Colonic mucosa (tissue), 4 donors: ENCODE measurements at places on chromosomes 2 and 18. TPM values are rescaled to one million over a fixed set of nuclear protein-coding genes. Genes with fewer than 3 reads are reported as not detected.
A peak's percentile ranks its signal among the peaks of the same experiment; 100 is the strongest.

DNA sequence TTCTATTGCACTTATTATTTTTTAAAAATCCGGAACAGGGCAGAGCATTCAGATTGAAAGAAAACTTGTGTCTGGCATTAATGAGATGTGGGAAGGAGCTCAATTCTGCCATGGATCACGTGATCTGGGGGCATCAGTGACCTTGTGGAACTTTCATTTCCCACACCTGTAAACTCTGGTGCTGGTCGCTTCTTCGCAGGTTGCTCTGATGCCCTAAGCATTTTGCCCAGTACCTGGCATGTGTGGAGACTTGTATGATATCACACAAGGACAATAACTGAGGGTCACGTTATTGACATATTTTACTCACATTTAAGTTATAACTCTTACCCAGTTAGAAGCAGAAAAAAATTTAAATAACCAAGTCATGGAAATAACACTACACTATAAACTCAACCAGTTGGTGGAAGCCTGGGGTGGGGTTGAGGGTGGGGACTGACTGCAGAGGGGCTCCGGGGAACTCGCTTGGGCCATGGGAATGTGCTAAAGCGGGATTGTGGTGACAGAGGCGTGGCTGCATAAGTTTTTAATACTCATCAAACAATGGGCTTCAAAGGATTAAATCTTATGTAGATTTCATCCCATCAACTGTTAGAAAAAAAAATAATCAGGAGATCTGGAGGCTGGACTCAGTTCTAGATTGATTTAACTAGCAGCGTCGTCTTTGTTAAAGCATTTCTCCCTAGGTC, 36.5 kb downstream of the ST3GAL5 start:
- DNase-seq: no peak

DNA sequence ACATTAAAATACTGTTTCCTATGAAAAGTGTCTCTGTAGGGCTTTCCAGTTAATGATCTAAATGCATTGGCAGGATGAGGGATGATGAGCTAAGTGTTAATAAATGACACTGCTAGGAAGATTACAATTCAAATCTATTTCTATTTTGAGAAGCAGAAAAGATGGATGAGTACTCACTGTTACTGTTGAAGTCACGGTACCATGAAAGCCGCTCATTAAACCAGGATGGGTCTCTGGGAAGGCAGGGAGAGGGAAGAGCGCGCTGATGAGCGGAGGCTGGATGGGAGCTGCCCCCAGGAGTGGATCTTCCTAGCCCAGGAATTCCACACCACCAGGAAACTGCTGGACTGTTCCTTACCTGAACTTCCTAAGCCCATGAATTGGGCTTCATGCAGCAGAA, 27.1 kb upstream of the TXNDC2 start:
- DNase-seq: no peak

DNA sequence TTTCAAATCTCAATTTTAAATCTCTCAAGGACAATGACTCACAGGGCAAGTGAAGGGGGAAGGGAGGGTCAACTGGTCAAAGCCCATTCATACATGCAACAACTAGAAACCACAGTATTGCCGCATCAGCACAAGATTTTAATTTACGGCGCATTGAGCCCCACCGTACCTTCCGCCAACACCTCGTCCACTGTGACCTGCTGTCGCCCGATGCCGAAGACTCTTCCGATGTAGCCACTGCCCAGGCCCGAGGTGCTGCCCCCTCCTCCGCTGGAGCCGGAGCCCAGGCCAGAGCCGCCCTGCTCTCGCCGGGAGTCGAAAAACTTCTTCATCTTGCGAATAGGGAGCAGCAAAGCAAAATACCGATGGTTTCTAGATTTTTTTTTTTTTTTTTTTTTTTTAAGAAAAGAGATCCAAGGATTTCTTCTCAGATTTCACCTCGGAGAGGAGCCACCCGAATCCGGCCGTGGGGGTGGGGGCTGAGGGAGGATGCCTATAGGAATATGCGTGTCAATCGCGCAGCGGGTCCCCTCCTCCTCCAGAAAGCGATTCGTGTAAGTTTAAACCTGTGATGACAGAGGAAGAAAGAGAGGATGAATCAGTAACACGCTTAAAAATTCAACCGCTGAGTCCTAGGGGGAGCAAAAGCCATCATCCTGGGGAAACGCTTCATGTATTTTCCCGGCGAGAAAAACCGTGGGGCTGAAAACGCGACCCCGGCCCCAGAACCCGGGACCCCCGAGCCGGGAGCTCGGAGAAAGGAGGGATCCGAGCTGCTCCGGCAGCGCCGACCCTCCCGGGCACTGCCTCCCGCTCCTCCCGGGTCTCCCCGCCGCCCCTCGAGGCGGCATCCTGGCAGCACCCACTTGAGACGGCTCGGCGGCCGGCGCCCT, 584 bp downstream of the AAK1 start:
- DNase-seq: peak; percentile 65

GRCh38 chr2:140683658-140684057, 1447.2 kb downstream of the LRP1B start:
- DNase-seq: no peak

DNA sequence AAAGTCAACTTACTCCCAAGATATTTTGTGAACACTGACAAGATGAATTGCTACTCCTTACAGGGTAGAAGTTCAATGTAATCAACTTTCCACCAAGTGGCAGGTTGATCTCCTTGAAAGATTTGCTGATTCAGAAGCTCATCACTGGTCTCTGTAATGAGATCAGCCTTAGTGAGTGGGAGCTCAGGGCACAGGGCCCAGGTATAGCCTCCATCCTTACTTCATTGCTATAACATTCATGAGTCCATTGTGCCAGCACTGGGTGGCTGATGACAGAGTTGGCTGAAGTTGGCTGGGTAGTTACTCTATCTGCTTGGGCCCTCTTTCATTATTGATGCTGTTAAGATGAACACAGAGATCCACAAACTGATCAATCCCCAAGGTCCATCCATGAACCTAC, 379.0 kb downstream of the IRS1 start:
- no peak for DNase-seq

- no peak for DNase-seq
Observed at GRCh38 chr18:7789856-7790552, 222.9 kb downstream of the PTPRM start.

DNA sequence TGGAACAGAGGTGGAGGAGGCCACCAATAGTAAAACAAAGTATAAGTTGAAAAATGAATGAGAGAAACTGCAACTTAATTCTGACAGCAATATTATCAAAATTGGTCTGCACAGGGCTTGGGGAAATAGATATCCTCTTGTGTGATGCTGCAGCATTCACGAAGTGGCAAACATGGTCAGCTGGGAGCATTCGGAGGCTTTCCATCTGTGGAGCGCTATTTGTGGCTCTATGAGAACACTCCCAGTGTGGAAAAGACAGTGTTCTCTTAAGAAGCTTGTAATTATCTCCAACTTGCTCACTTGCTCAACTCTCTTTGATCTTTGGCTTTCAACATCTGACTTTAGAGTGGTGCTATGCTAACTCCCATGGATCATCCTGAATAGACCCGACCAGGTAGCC, 3.1 kb upstream of the FLACC1 start:
- no peak for DNase-seq

DNA sequence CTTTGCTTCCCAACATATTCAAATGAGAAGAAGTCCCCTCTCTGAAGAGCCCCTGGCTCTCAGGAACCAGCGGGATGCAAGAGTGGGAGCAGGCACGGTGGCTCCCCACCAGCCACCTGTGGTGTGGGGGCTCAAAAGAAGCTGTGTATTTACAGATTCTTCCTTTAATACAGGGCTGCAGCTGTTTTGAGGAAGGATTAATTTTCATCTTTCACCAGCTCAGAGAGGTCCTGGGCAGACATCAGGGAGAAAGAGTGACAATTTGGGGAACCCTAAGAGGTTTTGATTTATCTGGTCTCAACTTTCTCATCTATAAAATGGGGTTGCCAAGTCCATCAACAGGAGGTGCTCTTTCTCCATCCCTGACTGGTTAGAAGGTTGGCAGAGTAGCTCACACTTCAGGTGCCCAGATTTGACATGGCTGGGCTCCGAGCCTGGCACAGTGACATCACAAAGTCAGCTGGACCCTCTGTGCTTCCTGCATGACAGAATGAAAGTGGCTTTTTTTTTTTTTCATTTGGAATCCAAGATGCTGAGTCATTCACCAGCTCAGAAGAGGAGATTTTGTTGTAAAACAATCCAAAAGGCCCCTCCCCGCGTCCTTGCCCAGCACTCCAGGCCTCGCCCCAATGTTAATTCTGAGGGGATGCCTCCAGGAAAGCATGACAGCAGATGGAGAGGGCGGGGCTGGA, 15.5 kb upstream of the SIX2 start:
- peak; percentile 32 for DNase-seq

GRCh38 chr2:98952966-98953365, 16.9 kb upstream of the CRACDL start:
- DNase-seq: no peak

DNA sequence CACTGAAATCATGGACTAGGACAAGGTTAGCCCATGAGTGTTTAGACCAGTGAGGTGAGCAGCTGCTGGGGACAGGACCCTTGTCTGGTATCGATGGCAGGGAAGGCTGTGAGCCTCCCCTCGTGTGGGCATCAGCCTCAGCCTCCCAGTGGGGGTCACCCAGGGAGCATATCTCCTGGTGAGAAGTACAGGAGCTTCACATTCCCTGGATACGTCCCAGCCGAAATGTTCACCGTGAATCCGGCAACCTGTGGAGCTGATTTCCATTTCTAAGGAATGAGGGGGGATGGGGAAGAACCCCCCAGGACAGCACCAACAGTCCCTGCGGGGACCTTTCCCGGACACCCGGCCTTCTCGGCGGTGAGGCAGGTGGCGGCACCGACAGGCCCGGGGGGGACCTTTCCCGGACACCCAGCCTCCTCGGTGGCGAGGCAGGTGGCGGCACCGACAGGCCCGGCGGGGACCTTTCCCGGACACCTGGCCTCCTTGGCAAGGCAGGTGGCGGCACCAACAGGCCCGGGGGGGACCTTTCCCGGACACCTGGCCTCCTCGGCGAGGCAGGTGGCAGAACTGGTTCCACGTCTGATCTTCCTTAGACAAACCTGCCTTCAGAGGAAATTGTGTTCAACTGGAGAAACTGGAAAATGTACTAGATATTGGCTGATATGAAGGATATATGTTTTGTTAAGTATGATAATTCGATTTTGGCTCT, 21.2 kb downstream of the RTP5 start:
- no peak for DNase-seq

DNA sequence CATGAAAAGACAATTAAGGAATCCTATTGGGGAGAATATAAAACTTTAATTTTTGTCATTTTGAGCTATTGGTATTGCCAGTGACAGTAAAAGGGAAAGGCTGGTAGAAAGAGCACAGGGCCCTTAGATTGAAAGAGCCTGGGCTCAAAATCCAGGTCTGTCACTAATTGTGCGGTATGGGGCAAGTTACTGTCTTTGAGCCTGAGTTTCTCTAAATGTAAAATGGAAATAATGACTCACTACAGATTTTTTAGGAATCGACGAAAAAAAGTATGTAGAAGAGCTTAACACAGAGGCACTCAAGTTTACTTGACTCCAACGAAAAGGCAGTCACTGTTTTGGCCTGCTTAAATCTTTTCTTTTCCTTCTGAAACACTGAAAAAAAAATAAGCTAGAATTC, 7.0 kb downstream of the NDUFV2 start:
- no peak for DNase-seq

DNA sequence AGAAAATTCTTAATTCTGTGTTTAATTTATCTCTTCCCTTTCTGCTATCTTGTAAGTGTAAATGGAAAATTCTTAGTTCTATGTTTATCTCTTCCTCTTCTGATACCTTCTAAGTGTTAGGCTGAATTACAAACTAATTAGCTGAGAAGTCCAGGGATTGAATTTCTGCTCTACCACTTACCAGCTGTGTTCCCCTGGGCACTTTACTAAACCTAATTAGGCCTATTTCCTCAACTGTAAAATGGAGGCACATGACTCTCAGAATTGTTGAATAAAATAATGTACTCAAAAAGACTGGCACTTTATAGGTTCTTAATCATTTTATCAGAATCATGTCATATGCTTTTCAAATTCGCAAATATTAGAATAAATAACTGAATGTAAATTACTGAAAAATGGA, 146.3 kb downstream of the MAP2 start:
- no peak for DNase-seq

GRCh38 chr2:46066601-46067000, 230.6 kb upstream of the EPAS1 start:
- no peak for DNase-seq

- DNase-seq: no peak
Observed at GRCh38 chr18:23355206-23355605, 97.9 kb upstream of the RIOK3 start.

DNA sequence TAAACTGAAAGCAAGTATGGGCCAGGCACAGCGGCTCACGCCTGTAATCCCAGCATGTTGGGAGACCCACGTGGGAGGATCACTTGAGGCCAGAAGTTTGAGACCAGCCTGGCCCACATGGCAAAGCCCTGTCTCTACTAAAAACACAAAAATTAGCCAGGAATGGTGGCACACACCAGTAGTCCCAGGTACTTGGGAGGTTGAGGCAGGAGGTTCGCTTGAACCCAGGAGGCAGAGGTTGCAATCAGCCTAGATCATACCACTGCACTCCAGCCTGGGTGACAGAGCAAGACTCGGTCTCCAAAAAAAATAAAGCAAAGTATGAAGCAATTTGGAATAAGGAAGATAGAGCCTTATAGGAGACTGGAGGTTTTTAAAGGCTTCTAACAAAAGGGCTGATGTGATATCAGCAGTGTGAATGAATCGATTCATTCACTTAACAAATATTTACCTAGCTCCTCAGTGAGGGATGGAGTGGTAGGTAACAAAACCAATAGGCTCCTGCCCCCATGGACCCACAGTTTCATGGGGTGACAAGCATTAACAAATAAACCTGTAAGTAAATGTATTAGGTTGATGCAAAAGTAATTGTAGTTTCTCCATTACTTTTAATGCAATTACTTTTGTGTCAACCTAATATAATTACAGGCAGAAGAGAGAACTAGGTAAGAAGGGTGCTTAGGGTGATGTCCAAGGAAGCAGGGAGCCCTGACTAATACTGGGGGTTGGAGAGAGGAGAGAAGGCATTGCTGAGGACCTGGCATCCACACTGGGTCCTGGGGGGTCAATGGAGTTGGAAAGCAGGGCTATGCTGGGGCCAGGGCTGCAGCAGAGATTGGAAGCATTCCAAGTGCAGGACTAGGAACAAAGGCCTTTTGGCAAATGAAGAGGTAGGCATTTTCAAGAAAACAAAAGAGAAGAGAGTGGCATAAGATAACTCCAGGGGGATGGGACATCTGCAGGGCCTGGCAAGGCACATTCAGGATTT, 195.4 kb upstream of the ARL4C start:
- no peak for DNase-seq

DNA sequence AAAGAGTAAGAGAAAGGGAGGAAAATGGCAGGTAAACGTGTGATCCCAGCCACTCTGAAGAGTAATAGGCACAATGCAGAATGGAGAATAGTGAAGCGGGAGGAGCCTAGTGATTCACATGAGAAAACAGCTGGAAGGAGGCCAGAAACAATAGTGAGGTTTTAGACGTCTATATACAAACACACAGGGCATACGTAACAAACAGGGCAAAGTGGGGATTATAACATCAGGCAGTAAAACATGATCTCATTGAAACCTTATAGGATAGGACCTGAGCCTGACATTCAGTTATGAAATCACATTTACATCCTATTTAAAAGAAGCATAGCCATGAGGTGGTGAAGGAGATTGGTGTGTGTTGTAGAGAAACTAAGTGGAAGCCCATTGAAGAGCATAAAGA, 33.0 kb upstream of the GATA6 start:
- DNase-seq: peak; percentile 29

The FASTKD2 gene
- total RNA-seq: 18.1 TPM

The SP9 gene
- total RNA-seq: not detected

The SNX17 gene
- total RNA-seq: 99.6 TPM

The NEUROD1 gene
- total RNA-seq: 1.8 TPM

The DYNC1I2 gene
- 107 TPM for total RNA-seq

The ALPG gene
- total RNA-seq: 1.7 TPM

The STARD6 gene
- total RNA-seq: not detected

The SGPP2 gene
- 96.5 TPM for total RNA-seq

The CD207 gene
- not detected for total RNA-seq

The TMEM247 gene
- total RNA-seq: not detected

The FBXO41 gene
- 2.5 TPM for total RNA-seq
